Kidney (tissue), 22 donors: ENCODE measurements at places on chromosomes 16 and 17. TPM values are rescaled to one million over a fixed set of nuclear protein-coding genes. Genes with fewer than 3 reads are reported as not detected.

DNA sequence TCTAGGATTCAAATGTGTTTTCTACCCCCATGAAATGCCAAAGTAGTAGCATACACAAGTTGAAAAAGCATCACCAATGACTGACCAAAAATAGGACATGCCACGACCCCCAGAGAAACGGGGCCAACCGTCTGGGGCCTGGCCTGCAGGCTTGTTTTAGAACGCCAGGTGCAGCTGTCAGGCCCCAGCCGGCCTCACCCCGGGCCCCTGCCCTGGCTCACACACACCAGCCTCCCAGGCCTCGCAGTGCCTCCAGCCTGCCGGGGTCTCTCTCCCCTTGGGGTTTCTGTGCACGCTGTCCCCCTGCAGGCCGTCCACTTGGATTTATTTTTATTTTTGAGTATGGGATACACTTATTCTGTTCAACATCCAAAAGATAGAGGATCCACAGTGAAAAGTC is 7.9 kb downstream of the KATNB1 start:
- H3K27ac ChIP-seq: no peak overlapping the region
- no peak overlapping the region for H3K4me3 ChIP-seq
- H3K36me3 ChIP-seq: no peaks in the 10 kb centered on the region
- H3K27me3 ChIP-seq: no peaks in the 10 kb centered on the region
- no peaks in the 10 kb centered on the region for H3K4me1 ChIP-seq

DNA sequence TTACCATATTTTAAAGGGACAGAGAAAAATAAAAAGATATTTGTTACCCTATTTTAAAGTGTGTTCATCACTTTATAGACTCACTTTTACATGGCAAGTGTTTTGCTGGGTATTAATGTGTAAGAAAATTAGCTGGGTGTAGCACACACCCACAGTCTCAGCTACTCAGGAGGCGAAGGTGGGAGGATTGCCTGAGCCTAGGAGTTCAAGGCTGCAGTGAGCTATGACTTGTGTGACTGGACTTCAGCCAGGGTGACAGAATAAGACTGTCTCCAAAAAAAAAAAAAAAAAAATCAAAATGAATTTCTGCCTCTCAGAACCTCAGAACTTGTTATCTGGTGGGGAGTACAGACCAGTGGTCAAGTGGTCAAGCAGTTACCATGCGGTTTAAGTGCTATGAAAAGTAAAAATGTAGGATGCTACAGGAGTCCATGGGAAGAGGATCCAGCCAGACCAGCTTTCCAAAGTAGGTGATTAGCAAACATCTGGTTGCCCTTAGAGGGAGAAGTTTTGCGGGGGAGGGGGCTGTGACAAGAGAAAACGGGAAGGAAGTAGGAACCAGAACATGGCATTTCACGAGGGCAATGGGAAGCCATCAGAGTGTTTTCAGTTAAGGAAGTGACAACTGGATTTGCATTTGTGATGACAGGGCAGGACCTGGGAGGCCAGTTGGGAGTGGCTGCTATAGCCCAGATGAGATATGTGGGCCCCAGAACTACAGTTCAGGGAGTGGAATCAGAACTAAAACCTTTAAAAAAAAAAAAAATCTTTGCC is 13.9 kb downstream of the CNEP1R1 start:
- H3K27me3 ChIP-seq: no peaks in the 10 kb centered on the region
- no peaks in the 10 kb centered on the region for H3K4me1 ChIP-seq
- no peak for DNase-seq
- H3K36me3 ChIP-seq: peaks cover 8% of the 10 kb centered on the region

DNA sequence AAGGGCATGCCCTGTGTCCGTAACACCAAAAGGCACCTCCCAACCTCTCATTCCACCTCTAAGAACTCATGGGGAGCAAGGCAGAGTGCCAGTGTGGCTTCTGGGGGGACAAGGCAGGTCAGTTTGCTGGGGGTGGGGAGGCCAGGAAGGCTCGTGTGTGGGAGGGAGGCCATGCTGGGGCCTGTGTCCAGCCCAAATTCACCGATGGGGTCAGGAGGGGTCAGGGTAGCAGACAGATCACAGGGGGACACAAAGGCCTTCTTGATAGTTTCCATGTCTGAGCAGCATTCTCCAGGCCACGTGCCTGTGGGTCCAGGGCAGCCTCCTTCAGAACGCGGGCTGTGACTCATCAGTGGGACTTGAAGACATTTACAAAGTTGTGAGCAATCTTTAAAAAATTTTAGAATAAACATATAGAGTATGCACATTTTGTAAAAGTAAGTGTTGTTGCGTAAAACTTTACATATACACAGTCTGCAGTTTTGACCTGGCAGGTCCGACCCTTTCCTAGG is 20.9 kb downstream of the SPACA3 start:
- no peak for DNase-seq
- H3K27me3 ChIP-seq: no peaks in the 10 kb centered on the region
- no peak overlapping the region for H3K27ac ChIP-seq

DNA sequence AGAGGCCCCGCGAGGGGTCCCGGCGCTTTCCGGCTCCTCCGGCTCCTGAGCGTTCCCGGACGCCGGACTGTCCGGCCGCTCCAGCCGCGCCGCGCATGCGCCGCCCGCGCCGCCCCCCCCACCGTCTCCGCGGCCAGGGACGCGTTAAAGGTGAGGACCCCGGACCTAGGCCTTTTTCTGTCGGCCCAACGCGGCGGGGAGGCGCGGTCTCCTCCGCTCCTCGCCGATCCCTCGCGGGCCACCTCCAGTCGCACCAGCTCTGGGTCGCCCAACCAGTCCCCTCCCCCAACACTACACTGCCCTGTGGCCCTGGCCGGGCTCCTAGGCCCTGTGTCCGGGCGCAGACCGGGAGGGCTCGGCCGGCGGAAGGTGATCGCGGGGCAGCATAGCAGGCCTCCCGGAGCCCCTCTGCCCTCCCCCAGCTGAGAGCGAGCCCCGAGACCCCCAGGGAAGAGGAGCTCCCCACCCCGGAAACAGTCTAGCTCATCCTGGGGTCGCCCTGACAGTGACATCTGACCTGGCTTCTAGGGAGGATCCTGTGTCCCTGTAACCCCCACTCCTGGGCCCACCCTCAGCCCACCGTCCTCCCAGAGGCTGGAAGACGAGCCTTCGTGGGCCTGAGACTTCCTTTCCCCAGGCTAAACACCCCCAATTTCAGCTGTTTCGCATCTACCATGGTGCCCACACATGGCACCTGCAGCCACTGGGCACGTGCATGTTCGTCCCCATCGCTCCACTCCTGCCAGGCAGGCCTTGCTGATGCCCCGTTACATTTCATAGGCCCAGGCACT is 14.7 kb upstream of the BCAR1 start:
- H3K4me1 ChIP-seq: no peaks in the 10 kb centered on the region
- H3K27me3 ChIP-seq: no peaks in the 10 kb centered on the region
- H3K36me3 ChIP-seq: no peaks in the 10 kb centered on the region
- H3K4me3 ChIP-seq: peak overlapping the region; percentile 12

Gene GDPD1
- 2.5 TPM for total RNA-seq

Gene ZNRF1
- 23.1 TPM for total RNA-seq
